Left renal pelvis (tissue), 4 donors: ENCODE measurements at places on chromosomes 16 and 17.

DNA sequence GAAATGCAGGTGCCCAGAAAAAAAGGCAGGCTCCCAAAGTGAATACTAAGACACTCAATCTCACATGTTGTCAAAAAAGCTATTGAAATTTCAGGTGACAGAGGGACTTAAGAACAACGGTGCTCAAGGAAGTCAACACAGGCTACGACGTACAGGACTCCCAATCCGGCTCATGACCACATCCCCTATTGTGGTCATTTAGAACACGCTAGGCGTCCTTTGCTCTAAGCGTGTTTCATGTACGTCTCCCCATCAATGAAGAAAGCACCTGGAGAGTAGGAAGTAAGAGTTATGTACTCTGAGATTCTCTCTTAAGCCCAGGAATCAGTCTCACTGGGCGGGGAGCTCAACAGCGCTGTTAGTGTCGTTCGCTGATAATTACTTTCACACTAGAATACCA is 94.1 kb downstream of the MRM3 start:
- DNase-seq: no peak

DNA sequence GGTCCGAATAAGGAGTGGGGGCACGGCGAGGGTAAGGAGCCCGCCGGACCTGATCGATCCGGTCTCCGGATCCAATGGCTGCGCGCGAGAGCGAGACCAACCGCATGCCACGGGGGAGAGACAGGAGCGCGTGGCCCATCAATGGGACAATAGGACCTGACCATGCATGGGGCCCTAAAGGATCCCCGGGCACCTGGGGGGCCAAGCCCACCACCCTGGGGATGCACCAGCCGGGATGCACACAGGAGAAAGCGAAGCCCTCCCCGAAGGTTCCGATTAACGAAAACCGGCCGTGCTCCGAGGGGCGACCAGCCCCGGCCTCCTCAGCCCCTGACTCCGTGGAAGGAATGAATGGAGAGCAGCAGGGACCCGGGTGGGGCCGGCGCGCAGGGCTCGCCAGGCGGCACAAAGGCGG is 525 bp downstream of the JPT1 start:
- DNase-seq: no peak

- no peak for DNase-seq
Observed at GRCh38 chr17:65820306-65820705, 258.9 kb upstream of the AXIN2 start.

DNA sequence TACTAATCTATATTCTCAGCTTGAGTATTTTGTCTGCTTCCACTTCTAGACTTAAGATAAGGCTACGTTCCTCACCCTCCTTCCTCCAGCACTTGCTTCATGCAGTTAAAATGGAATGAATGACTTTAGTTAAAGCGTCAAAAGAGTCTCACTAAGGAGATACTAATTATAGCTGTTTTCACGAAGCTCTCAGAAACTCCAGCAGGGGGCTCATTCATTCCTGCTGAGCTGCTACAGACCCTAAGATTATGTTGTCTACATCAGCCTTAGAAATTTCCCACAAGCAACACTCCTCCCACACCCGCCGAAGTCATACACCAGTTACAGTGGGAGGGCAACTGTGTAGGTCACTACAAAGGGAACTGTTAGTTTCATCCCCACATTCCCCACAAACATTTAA is 57.0 kb upstream of the KIFC3 start:
- no peak for DNase-seq

DNA sequence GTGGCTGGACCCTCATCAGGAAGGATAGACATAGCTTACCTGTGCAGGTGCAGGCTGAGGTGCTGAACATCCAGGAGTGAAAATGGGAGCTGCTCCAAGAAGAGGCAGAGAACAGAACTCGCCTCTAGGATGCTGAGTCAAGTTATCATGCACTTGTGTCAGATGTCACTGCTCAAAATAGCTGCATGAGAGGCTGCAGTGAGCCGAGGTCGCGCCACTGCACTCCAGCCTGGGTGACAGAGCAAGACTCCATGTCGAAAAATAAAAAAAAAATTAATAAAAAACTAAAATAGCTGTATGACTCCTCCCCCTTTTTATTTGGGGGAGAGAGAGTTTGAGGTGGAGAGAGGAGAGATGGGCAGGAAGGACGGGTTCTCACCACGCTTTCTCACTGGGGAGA is 148.8 kb downstream of the FOXL1 start:
- no peak for DNase-seq

- no peak for DNase-seq
Observed at GRCh38 chr16:64242492-64242891, 879.4 kb downstream of the CDH11 start.

DNA sequence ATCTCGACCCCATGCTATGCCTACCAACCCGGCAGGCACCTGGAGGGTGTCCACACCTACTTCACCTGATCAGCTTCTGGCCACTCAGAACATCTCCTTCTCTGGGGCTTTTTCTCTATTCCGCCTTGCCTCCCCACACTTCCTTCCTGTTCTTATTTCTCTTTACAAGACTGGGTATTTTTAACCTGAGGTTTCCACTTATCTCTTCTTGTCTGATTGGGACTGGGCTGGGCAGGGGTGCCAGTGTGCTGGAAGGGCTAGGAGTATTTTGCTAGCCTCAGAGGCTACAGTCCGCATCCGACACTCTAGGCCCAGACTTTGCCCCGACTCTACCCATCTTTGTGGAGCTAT is 26.2 kb upstream of the ZNF652 start:
- no peak for DNase-seq

- no peak for DNase-seq
Observed at GRCh38 chr17:60947100-60947499, 269.4 kb downstream of the BCAS3 start.

GRCh38 chr16:68792465-68793324 is 50.6 kb upstream of the TANGO6 start:
- no peak for DNase-seq

DNA sequence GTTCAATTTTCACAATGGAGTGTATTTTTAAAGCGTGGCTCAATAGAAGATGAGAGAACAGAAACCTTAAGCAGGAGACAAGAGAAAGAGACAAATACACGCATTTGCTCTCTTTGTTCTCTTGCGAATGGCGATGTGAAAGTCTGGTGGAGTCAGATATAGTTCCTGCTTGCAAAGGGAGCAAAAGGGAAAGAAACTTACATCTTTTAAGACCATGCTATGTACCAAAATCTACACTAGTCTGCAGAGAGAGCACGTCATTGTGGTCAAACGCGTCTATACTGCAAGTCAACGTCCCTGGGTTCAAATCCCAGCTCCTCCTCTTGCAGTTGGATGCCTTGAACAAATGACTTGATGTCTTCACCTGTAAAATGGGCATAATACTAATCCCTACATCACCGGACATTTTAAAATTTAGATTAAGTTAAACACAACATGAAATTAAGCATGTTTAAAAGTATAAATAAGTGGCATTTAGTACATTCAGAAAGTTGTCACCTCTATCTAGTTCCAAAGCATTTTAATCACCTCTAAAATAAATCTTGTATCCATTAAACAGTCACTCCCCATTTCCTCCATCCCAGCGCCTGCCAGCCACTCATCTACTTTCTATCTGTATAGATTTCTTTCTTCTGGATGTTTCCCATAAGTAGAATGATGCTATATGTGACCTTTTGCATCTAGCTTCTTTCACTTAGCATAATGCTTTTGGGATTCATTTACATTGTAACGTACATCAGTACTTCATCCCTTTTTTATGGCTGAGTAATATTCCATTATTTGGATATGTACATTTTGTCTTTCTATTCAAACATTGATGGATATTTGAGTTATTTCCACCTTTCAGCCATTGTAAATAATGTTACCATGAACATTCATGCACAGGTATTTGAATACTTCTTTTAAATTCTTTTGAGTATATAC is 406.9 kb downstream of the TMEM114 start:
- no peak for DNase-seq

GRCh38 chr16:68072038-68072695 is 13.0 kb upstream of the NFATC3 start:
- DNase-seq: no peak

DNA sequence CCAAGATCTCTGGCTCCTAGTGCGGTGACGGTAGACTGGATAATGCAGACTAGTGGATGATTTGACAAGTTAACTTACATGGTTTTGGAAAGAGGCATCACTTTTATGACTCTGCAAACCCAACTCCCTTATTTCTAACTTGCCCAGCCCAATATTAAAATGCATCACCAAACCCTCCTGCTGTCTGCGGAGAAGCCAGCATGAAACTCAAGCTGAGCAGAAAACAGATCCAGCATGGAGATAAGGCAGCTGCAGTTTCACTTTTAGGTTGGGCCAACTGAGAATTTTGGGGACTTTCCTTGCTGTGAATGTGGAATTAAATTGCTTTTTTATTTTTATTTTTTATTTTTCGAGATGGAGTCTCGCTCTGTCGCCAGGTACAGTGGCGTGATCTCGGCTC is 27.8 kb downstream of the CDH1 start:
- DNase-seq: no peak

DNA sequence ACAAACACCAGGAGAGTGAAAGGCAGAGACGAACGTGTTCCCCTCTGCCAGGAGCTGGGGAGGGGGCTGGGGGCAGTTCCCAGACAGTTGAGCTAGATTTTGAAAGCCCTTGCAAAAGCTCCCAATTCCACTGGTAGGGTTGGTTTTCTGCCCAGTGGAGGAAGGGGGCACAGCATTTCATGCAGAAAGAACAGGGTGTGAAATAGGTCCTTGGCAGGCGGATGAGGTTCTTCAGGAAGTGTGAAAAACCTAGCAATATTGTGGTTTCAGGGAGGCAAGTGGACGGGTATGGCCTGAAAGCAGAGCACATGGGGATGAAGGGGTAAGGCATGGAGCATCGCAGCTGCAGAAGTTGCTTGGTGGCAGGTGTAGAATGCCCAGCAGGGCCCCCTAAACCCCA is 248.3 kb downstream of the KATNIP start:
- DNase-seq: no peak

- no peak for DNase-seq
Observed at GRCh38 chr17:64783031-64783461, 120.9 kb upstream of the SMURF2 start.

DNA sequence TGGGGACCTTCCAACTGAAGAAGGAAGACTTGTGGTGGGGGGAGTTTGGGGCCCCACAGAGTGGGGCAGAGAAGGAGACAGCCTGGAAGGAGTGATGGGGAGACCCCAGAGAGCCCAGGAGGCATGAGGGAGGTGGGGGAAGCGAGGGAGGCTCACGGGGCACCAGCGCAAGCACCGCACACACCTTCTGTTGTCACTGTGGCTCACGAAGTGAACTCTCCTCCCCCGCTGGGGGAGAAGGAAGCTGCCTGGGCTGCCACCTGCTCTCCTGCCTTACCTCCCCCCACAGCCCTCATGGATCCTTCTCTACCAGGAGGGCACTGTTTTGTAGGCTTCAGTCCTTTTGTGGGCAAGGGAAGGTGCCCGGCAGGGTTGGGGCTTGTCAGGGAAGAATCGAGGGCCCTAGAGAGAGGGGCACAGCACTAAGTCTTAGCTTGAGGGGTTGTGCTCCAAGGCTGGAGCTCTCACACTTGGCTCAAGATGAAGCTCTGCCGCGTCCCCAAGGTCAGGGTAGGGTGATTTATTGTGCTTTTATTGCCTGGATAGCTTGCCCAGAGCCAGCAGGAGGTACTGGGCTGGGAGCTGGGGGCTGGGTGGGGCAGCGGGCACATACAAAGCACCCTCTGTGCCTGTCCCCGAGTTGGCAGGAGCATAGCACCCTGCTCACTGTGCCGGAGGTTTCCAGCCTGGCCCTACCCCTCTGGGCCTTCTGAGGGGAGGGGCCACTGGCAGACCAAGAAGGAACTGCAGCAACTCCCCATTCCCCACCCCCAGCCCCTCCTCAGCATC is 4.6 kb upstream of the STARD3 start:
- no peak for DNase-seq

DNA sequence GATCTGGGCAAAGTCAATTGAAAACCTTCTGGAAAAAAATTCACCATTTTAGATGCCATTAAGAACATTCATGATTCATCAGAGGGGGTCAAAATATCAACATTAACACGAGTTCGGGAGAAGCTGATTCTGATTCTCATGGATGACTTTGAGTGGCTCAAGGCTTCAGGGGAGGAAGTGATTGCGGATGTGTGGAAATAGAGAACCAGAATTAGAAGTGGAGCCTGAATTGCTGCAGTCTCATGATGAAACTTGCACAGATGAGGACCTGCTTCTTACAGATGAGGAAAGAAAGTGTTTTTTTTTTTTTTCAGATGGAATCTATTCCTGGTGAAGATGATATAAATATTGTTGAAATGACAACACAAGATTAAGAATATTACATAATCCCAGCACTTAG is 12.9 kb downstream of the ITGAX start:
- no peak for DNase-seq

DNA sequence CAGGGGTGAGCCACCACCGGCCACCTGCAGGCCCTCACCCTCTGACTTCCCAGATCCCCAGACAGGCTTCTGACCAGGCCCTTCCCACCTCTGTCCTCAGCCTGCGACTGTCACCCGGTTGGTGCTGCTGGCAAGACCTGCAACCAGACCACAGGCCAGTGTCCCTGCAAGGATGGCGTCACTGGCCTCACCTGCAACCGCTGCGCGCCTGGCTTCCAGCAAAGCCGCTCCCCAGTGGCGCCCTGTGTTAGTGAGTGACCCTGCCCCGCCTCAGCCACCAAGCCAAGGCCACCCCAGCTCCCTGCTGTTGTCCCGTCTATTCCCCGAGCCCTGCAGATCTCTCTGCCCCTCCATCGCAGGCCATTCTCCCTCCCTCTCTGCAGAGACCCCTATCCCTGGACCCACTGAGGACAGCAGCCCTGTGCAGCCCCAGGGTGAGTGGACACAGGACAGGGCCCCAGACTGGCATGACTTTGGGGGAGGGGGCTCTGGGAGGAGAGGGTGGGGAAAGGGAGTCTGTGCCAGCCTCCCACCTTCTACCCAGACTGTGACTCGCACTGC is 1.9 kb downstream of the NTN3 start:
- DNase-seq: no peak

GRCh38 chr16:9371713-9372448 is 280.4 kb downstream of the HAPSTR1 start:
- DNase-seq: no peak

DNA sequence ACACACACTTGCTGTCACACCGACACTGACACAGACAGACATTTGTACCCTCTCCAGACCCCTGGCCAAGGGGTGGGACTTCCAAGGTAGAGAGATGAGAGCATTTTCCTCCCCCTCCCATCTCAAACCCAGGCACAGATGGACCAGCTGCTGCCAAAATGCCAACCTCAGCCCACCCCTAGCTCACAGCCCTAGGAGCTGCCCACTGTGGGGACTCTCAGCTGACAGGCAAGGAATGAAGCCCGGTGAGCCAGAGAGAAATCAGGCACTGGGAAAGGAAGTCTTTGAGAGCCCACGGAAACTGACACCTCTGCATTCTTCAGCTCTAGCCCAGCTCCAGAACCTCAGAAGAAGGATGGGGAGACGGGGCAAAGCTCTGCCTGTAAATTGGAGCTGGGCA is 2.8 kb downstream of the ETV4 start:
- no peak for DNase-seq

DNA sequence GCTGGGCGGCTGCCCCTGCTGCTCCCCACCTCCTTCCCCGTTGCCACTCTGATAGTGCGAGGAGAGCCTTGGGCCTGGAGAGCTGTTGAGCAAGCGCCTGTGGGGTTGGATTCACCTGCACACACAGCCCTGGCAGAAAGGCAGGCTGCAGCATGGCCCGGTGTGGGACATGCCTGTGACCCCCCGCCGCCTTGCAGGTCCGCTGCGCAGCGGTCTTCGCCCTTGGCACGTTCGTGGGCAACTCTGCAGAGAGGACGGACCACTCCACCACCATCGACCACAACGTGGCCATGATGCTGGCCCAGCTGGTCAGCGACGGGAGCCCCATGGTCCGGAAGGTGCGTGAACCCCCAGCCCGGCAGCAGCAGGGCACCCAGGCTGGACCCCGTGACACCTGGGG is 106.8 kb upstream of the CHMP6 start:
- DNase-seq: no peak

- DNase-seq: no peak
Observed at GRCh38 chr17:82124101-82124500, 26.1 kb upstream of the FASN start.
